NCI-H446 (cell line): ENCODE measurements at places on chromosomes 4 and X.
A peak's percentile ranks its signal among the peaks of the same experiment; 100 is the strongest.

GRCh38 chr4:170623899-170624298 is 534.1 kb upstream of the AADAT start:
- DNase-seq, result no peak

- peak; percentile 21 for DNase-seq
These were observed 4.2 kb upstream of the HGFAC start for GRCh38 chr4:3437582-3437936.

DNA sequence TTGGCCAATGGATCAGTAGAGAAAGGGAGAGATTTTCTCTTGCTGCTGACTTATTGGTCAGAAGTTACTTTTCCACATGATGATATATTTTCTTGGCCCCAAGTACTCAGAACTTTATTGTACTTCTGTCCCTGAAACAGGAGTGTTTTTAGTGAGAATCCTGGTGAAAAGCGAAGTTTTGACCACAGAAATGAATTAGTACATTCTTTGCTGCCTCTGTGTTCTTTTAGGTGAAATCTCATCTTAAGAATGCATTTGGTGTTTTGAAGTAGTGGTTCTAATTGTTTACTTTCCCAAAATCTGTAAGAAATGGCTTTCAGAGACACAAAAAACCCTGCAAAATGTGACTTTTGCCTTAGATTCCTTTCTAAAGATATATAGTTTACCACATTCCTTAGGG is 240.4 kb downstream of the FRMPD4 start:
- DNase-seq, result no peak

- no peak for DNase-seq
These were observed 53.6 kb downstream of the APOO start for GRCh38 chrX:23854122-23854521.

DNA sequence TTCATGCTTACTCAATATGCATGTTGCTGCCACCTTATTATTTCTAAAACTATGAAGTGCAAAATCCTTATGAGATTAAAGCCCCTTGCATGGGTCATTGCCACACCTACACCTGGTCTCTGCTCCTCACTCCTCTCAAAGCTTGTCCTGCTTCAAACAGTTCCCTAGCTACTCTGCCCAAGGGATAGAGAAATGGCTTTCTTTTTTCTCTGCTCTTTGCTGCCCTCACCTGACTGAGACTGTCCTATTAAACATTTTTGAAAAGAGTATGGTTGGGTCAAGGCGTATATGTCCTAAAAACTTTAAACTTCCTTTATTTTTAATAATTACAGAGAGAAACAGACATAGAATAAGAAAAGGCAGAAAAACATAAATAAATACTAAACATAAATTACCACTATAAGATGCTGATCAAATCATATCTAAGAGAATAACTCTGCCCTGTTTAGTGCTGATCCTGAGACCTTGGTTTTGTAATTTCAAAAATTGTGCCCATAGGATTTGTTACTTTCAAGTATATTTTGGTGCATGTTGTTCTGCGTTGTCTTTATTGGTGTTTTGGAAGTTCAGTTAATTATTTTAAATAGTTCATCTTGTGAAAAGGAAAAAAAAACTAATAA is 704.9 kb upstream of the PABPC4L start:
- DNase-seq, result no peak

DNA sequence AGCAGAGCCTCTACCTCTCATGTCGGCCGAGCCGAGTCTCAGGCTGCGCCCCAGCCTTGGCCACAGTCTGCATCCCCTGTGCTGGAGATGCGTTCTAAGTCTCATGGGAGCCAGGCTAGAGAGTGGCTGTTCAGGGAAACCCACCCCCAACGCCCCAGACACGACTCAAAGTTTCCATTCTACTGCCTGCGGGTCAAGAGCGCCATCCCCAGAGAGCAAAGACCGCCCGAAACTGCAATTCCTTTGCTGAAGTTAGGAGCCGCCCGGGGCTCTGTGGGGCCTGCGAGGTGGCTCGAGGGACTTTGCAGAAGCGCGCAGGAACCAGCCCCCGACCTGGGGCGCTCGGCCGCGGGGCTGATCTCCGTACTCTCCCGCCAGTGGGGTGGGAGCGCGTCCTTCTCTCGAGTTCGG is 10.0 kb upstream of the ELF4 start:
- no peak for DNase-seq

DNA sequence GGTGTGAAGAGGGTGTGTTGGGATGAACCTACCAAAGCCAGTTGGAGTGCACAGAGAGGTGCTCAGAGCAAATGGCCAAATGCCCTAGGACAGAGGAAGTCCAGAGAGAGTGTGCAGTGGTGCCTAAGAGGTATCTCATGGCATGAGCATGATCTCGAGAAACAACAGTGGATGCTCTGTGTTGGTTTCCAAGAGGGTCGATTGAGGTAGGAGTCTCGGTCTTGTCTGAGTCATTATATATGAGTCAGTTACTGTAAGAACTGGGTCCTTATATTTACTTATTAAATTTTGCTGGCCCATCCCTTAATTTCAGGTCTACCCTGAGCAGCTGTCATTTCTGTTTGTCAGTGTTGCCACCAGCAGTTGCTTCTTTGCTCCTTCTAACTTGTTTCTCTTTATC is 86.6 kb upstream of the TMEM150C start:
- DNase-seq, result no peak

DNA sequence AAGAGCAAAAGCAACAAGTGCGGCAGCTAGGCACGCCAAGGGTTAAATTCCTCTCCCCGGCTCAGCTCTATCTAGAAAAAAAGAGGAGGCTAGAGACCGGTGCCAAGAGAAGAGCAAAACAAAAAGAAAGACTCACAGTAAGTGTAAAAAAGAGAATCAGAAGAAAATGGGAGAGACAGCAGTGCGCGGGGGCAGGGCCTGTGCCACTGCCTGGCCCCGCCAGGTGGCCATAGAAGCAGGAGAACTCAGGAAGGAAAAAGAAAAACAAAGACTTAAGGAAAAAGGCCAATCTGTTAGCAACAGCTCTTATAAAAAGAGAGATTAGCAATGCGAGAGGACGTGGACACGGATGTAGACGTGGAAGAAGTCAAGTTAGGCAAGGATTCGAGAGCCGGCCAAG is 3.2 kb downstream of the ACOX3 start:
- DNase-seq, result no peak

DNA sequence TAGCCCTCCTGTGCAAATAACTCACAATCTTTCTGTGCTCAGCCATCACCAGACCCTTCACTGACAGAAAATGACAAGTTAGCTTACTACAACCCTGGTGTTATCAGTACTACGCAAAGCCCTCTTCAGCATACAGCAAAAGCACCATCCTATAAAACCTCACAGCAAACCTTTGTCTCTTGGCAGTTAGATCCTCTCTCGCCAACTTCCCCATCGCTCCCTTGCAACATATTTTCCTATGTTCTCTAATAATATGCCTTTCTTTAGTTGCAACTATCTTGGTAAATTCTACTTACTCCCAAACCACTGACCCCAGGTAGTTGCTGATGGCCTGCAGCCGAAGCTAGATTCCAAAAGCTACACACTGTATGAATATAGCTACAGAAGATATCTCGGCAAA is 856.9 kb upstream of the FRG1 start:
- DNase-seq, result no peak

GRCh38 chr4:23920716-23921446 is 31.0 kb upstream of the PPARGC1A start:
- DNase-seq, result no peak

DNA sequence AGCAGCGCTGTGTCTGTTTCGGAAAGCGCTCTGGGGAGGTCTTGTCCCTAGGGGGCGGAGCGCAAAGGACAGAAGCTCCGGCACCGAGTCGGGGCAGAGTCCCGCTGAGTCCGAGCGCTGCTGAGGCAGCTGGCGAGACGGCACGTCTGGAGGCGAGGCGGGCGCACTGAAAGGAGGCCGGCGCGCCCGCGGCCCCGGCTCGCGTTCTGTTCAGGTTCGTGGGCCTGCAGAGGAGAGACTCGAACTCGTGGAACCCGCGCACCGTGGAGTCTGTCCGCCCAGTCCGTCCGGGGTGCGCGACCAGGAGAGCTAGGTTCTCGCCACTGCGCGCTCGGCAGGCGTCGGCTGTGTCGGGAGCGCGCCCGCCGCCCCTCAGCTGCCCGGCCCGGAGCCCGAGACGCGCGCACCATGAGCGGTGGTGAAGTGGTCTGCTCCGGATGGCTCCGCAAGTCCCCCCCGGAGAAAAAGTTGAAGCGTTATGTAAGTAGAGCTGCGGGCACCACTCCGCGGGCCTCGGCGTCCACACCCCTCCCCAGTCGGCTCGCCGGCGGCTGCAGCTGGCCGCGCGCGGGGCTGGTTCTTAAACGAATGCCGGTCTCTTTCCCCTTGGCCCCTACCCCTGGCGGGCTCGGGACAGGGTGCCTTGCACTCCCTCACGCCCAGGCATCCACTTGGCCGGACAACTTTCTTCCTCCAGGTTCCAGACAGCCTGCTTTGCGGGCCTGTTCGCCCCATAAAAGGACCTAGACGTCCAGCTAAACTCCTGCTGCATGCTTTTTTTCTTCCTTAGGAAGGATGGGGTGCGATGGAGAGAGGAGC is at the start of gene GAB1:
GAB1 (plus strand) TSS at position 96 of the 819 bp plus-strand sequence; CDS start at position 409, 313 bp downstream.
- peak; percentile 64 for DNase-seq

- DNase-seq, result no peak
These were observed 114.5 kb downstream of the ZAR1 start for GRCh38 chr4:48604527-48604926.

- DNase-seq, result no peak
These were observed 7.3 kb upstream of the MPC1L start for GRCh38 chrX:40615976-40616375.

DNA sequence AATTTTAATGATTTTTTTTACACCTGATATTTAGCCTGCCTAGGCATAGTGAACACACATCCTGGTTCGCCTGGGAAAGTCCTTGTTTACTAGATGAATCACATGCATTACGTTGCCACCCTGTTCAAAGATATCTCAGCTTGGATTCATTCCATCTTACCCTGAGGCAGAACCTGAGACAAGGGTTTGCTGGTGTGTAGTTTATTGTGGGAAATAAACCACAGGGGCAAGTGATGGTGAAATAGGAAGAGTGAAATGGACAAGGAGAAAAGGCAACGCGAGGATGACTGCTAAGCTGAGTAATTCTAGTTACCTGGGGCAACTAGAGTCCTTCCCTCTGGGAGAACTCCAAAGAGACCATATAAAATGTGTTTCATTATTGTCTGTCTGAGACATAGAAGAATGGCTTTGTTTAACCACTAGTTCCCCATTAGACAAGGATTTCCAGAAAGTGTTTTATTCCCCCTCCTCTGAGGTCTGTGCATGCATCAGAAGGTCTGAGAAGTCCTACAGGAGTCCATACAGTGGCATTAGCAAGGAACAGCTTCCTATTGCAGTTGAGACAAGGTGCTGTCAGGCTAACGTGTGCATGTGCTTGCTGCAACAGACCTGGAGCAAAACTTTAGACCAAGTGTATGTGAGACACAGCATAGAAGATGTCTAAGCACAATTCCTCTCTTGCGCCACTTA is 797.3 kb upstream of the FRG1 start:
- DNase-seq, result no peak

DNA sequence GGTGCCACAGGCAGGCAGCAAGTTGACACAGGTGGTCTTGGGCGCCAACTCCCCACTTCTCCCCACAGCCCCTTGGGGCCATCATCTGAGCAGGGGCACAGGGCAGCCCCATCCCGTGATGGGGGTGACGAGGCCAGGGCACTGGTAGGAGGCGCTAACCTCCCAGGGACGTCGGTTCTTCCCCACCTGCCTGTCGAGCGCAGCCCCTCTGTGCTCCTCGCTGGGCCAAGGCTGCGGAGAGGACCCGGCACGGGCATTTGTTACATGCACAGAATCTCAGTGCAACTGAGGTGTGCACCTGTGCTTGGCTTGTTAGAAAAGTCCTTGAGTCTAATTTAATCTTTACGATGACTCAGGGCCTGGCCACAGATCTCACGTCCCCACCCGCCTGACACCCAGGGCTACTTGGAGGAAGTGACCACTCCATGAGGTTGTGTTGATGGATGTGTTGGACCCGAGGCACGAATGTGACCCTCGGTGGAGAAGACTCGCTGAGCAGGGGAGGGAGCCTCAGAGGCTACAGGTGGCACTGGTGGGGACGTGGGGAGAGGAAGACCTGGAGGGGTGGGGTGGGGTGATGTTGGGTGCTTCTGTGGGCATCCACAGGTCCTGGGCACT is 3.1 kb upstream of the SH3TC1 start:
- DNase-seq, result no peak

DNA sequence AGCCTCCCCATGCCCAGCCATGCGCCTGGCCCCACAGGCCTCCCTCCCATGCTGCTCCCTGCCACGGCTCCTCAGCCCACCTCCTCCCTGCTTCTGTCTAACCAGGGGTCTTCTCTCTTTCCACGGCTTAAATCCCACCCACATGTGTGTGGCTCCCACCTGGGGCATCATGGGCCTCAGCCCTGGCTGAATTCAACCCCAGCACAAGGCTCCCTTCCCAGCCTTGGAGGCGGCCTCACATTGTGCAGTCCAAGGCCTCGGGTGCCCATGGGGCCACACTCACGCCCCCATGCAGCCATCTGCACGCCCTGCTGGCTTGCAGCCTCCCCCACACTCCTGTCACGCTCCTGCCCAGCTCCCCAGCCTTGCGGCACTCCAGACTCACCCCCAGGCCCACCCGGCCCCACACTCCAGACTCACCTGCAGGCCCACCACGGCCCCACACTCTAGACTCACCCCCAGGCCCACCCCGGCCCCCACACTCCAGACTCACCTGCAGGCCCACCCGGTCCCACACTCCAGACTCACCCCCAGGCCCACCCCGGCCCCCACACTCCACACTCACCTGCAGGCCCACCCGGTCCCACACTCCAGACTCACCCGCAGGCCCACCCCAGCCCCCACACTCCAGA is 27.0 kb downstream of the MAEA start:
- no peak for DNase-seq
